ENCODE measurements at places on chromosomes 2 and 18.

DNA sequence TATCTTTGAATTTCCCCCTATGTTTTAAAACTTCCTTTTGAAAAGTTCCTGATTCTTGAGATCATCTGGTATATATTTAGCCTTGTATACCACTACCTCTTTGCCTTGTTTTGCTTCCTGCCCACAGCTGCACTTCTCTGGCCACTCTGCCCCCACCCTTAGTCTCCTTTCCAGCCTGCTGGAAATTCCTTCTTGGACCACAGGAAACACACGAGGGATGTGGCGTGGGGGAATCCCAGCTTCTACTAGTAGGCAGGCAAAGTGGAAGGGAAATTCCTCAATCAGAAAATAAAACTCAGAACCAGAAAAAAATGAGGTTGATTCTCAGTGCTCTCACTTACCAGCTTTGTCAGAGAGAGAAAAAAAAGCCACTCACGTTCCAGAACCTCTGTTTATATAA lies 13.4 kb downstream of the IL18RAP start:
- no peak for DNase-seq

DNA sequence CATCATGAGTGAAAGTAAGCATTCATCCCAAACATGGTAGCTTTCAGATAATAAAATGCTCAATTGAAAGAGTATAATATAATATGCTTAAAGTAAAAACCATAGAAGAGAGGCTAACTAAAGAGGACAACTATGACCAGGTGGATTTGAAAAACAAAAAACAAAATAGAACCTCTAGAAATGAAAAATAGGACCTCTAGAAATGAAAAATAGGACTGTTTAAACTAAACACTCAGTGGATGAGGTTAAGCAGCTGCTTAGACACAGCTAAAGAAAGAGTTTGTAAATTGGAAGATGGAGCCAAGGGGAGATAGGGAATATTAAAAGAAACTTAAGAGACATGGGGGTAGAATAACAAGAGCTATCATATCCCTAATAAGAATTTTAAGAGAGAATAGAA lies 301.6 kb downstream of the BCL2 start:
- DNase-seq, result no peak

DNA sequence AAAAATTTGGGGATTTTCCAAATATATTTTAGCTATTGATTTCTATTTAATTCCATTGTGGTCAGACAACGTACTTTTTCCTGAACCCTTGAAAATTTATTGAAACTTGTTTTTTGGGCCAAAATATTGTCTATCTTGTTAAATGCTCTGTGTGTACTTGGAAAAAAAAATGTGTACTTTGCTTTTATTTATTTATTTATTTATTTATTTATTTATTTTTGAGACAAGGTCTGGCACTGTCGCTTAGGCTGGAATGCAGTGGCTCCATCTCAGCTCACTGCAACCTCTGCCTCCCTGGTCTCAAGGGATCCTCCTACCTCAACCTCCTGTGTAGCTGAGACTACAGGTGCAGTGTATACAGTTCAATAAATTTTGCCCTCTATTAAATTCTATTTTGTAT lies 94.6 kb downstream of the TGIF1 start:
- DNase-seq, result no peak

DNA sequence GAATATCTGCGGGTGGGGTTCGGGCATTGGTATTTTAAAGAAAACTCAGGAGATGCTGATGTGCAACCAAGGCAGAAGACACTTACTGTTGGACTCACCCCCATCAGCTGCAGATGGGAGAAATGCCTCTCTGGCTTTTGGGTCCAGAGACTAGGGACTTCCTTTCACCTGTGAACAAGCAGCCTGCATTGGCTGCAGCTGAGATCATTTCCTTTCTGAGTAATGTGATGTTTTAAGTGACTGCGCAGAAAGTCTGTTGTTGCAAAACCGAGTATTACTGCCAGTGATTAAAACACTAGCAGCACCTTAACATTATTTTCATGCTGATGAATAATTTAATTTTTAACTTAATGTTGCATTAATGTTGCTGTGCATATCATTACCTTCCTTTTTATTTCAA lies 143.0 kb downstream of the TSN start:
- no peak for DNase-seq

GRCh38 chr2:174836377-174836994 lies 72.2 kb upstream of the CHRNA1 start:
- no peak for DNase-seq

GRCh38 chr2:156790343-156791037 lies 354.3 kb downstream of the GPD2 start:
- no peak for DNase-seq

GRCh38 chr2:169670215-169670651 lies 24.0 kb downstream of the CFAP210 start:
- no peak for DNase-seq

GRCh38 chr2:175769200-175769599 lies 232.9 kb downstream of the LNPK start:
- DNase-seq, result no peak

DNA sequence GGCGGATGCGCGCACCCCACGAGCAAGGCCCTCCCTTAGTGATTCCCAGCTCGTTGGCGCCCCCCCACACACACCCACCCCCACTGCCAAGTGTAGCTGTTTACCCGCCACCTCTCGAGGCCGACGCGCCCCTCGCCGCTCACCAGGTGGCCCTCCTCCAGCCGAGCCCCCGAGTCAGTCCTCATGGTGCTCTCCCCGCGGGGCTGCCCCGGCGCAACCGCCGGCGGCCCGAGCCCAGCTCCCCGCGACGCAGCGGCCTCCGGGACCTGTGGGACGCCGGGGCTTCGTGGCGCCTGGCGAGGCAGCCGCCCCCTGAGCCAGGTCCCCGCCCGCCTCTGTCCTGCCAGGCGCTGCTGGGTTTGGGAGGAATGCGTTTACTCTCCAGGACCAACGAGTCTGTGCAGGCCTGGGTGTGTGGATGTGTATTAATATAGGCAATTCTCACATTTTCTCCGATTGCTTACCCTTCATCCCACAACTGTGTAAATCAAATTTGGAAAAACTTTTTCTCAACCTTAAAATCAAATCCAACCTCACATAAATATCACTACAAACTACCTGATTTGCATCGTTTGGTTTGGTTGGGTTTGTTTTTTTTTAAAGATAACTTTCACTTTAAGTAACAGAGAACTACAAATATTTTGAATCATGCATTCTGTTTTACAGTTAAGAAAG lies at the start of gene TMEM237:
Gene TMEM237, minus strand, starts transcription at position 288 of the 675 bp plus-strand sequence. Its CDS starts 103 bp downstream, at position 185.
- peak; percentile 47 for DNase-seq

- DNase-seq, result no peak
Measured at GRCh38 chr2:157185476-157186227, 71.9 kb upstream of the GALNT5 start.
